Myocyte (in vitro differentiated cells): ENCODE measurements at places on chromosomes 4 and X. TPM values are rescaled to one million over a fixed set of nuclear protein-coding genes. Genes with fewer than 3 reads are reported as not detected.

Gene SPATA18
- total RNA-seq = not detected in 2 replicates

Gene GPC4
- 0.99 and 1.2 TPM in 2 replicates for total RNA-seq

Gene AMOT
- total RNA-seq = 0.57 and 3.1 TPM in 2 replicates

Gene MTMR8
- total RNA-seq = not detected in 2 replicates

Gene MAGEC3
- not detected in 2 replicates for total RNA-seq

Gene PKD2
- 38.9 and 41.7 TPM in 2 replicates for total RNA-seq

Gene MAGEA2B
- not detected in 2 replicates for total RNA-seq

Gene ITM2A
- 0.21 TPM in 1 of 2 replicates, not detected in the other for total RNA-seq

Gene SLC10A4
- total RNA-seq = 0.31 TPM in 1 of 2 replicates, not detected in the other

Gene CHRNA9
- total RNA-seq = 0.62 TPM in 1 of 2 replicates, not detected in the other

Gene SLC39A8
- 5.5 and 7.4 TPM in 2 replicates for total RNA-seq

Gene AFF1
- 10.7 and 13.7 TPM in 2 replicates for total RNA-seq

Gene SLC6A8
- 20.7 and 39.8 TPM in 2 replicates for total RNA-seq
